ENCODE measurements at places on chromosomes 6 and 20. TPM values are rescaled to one million over a fixed set of nuclear protein-coding genes. Genes with fewer than 3 reads are reported as not detected.

GRCh38 chr6:137845460-137845859 is 21.6 kb upstream of the TNFAIP3 start:
- H3K4me3 ChIP-seq: no peak overlapping the region
- H3K36me3 ChIP-seq: no peaks in the 10 kb centered on the region
- H3K27ac ChIP-seq: no peak overlapping the region
- no peak for DNase-seq
- H3K27me3 ChIP-seq: no peaks in the 10 kb centered on the region
- no peaks in the 10 kb centered on the region for H3K4me1 ChIP-seq

The OR2H2 gene
- not detected for total RNA-seq

The CPNE5 gene
- 4.3 TPM for total RNA-seq

The SNAP25 gene
- total RNA-seq: not detected

GRCh38 chr6:10417681-10418104 is 2.8 kb upstream of the TFAP2A start:
- peaks cover 29% of the 10 kb centered on the region for H3K4me1 ChIP-seq
- H3K4me3 ChIP-seq: no peak overlapping the region
- H3K27ac ChIP-seq: no peak overlapping the region
- DNase-seq: no peak

The CFB gene
- 0.64 TPM for total RNA-seq

GRCh38 chr20:23155141-23155590 is 69.0 kb upstream of the CD93 start:
- peaks cover 6% of the 10 kb centered on the region for H3K4me1 ChIP-seq
- no peaks in the 10 kb centered on the region for H3K27me3 ChIP-seq
- no peak for DNase-seq
- H3K27ac ChIP-seq: no peak overlapping the region

- no peaks in the 10 kb centered on the region for H3K4me1 ChIP-seq
- no peak overlapping the region for H3K4me3 ChIP-seq
- DNase-seq: no peak
- H3K27me3 ChIP-seq: peaks cover 5% of the 10 kb centered on the region
- H3K36me3 ChIP-seq: no peaks in the 10 kb centered on the region
Measured at GRCh38 chr6:137465378-137466009, 28.7 kb downstream of the OLIG3 start.

GRCh38 chr6:37624606-37625574 is 72.8 kb downstream of the MDGA1 start:
- no peaks in the 10 kb centered on the region for H3K36me3 ChIP-seq
- no peaks in the 10 kb centered on the region for H3K27me3 ChIP-seq
- H3K4me3 ChIP-seq: no peak overlapping the region
- DNase-seq: no peak

The PERP gene
- 2.3 TPM for total RNA-seq

GRCh38 chr6:84222426-84222825 is 5.0 kb downstream of the CEP162 start:
- no peak overlapping the region for H3K4me3 ChIP-seq
- peaks cover 6% of the 10 kb centered on the region for H3K4me1 ChIP-seq
- H3K27me3 ChIP-seq: no peaks in the 10 kb centered on the region
- no peaks in the 10 kb centered on the region for H3K36me3 ChIP-seq

The RNF5 gene
- 30.0 TPM for total RNA-seq

DNA sequence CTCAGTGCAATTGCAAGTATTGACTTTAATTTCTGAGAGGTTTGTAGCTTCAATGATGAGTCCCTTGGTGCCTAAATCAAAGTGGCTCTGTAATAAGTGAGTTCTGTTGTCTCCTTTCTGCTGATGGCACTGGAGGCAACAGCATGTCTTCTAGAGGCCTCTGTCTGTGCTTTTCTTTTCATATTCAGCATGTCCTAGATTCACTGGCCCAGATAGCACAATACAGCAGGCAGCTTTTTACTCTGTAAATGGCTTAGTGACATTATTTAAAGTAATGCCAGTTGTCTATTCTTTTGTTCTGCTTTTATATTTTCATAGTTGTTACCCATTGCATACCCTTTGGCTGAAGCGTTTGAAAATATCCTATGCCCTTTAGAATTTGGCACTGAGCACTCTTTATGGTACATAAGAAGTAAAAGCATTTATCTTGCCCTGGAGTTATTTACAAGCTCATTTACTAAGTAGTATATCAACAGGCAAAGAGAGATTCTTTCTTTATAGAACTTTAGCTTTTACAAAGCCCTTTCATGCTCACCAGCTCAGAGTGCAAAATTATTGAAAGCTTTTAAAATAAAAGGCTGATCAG is 271.5 kb upstream of the KCNQ5 start:
- no peak overlapping the region for H3K27ac ChIP-seq
- no peak overlapping the region for H3K4me3 ChIP-seq
- DNase-seq: no peak
- H3K4me1 ChIP-seq: no peaks in the 10 kb centered on the region
- no peaks in the 10 kb centered on the region for H3K27me3 ChIP-seq

DNA sequence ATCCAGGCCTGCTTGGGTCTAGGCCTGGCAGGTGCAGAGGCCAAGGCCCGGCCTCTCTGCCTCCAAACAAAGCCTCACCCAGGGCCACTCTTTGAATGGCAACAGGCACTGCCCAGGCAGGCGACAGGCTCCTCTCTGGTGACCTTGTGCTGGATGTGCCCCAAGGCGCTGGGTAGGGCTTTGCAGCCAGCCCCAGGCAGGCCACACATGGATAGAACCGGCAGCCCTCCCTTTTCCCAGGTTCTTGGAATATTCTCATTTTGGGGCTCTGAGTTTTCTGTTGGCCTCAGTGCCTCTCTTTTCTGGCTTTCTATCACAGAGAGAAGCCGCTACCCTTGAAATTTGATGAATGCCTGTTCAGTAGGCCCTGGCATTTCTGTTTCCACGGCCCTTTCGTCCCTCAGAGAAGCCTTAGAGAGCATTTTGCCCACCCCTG is 18.9 kb downstream of the PKIG start:
- H3K27ac ChIP-seq: no peak overlapping the region
- DNase-seq: no peak
- no peak overlapping the region for H3K4me3 ChIP-seq
- no peaks in the 10 kb centered on the region for H3K36me3 ChIP-seq

- H3K27ac ChIP-seq: no peak overlapping the region
- H3K27me3 ChIP-seq: no peaks in the 10 kb centered on the region
- H3K36me3 ChIP-seq: no peaks in the 10 kb centered on the region
- no peak for DNase-seq
Measured at GRCh38 chr20:10061641-10062040, 26.9 kb downstream of the ANKEF1 start.

DNA sequence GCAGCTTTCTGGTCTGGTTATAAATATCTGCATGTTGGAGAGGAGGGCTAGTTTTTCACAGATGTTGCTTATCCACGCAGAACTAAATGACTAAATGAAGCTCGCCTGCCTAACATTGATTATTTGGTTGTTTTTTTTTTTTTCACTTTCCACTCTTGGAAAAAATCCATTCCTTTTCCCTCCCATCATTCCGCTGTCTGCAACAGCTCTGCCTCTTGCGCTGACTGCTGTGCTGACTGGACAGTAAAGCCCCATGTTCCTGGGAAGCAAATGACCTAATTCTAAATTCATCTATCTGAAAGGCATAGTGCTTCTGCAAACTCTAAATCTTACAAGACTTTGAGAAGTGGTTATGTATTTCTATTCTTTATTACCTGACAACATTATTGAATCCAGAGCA is 255.5 kb upstream of the PLN start:
- DNase-seq: no peak
- H3K27ac ChIP-seq: no peak overlapping the region
- no peaks in the 10 kb centered on the region for H3K4me1 ChIP-seq
- H3K36me3 ChIP-seq: no peaks in the 10 kb centered on the region
- H3K27me3 ChIP-seq: peaks cover 5% of the 10 kb centered on the region

Measured in CD4-positive, CD25-positive, alpha-beta regulatory T cell (primary cell).